Stimulated activated memory B cell treated with anti-CD40 and anti-IgM and Interleukin-4, amounts not matched to agents 10 μg/mL and 1 μg/mL and 100 μg/mL, for 72 hours (primary cell): ENCODE measurements at places on chromosomes 16 and 17.

DNA sequence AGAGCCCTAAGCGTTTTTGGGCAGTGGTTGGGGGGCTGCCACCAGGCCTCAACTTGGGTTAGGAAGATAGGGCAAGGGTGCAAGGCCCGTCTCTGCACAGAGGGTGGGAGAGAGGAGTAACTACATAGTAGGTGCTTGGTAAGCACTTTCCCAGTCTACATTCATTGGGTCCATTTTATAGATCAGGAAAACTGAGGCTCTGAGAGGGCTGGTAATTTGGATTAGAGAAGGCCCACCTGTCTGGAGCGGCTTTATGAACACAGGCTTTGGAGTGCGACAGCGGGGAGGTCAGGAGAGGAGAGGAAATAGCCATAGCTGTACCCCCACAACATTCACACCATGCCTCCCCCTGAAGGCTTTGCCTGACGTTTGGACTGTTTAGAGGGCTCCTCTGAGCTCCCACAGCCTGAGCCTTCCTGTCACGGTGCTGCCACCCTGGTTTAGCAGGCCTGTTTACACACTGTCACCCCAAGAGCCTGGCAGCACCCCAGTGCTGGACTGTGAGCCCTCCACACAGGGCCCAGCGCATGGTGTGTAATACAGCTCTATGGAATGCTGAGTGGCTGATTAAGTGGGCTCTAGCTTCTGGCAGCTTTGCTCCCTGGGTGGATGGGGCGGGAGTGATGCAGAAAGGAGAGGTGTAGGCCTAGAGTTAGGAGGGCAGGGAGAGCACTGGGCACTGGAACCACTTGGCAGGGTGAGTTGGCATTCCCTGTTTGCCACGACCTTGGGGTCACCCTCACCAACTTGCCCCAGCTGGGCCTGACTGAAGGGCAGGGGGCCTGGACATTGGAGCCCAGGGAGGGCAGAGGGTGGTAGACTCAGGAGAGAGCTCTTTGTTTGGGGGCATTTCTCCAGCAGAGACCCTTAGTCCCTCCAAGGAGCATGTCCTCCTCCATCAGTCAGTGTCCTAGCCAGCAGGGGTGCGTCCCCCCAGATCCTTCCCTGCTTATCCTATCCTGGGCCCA lies 73.7 kb downstream of the RAI1 start:
- no peak for ATAC-seq

- ATAC-seq = peak; percentile 49
Observed at GRCh38 chr16:50246299-50247122, 19.8 kb upstream of the ADCY7 start.

DNA sequence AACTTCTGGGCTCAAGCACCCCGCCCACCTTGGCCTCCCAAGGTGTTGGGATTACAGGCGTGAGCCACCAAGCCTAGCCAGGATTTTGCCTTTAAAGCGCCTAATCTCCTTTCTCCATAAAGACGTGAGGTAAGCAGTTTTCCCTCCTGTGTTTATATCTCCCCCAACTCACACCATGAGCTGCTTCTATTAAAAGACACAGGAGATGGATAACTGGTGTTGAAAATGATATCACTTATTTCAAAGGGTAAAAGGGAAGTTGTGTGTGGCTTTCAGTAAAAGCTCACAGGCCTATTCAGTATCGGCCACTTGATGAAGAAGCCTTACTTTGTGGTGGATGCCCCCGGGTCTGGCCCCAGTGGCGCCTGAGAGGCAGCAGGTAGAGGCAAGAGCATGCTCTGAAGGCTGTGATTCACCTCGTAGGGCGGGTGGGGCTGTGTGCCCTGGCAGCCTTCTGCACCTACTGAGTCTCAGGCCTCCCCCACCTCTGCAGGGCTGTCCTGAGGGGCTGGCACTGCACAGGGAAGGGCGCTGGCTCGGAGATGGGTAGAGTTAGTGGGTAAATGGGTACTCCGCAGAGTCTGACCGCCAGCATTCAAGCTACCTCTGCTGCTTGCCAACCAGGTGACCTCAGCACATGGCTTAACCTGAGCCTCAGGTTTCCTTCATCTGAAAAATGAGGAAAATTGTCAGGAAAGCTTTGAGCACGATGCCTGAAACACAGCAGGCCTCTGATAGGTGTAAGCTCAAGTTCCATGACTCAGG lies 146.8 kb downstream of the CLEC16A start:
- ATAC-seq = no peak

GRCh38 chr17:74430385-74430705 lies 1.5 kb upstream of the GPRC5C start:
- ATAC-seq = no peak

- no peak for ATAC-seq
Observed at GRCh38 chr17:38890410-38890746, 20.5 kb downstream of the LASP1 start.

- ATAC-seq = peak; percentile 31
Observed at GRCh38 chr17:50326831-50327364, 19.0 kb upstream of the XYLT2 start.
